ENCODE measurements at places on chromosomes 11 and 22. TPM values are rescaled to one million over a fixed set of nuclear protein-coding genes. Genes with fewer than 3 reads are reported as not detected.
A peak's percentile ranks its signal among the peaks of the same experiment; 100 is the strongest.

DNA sequence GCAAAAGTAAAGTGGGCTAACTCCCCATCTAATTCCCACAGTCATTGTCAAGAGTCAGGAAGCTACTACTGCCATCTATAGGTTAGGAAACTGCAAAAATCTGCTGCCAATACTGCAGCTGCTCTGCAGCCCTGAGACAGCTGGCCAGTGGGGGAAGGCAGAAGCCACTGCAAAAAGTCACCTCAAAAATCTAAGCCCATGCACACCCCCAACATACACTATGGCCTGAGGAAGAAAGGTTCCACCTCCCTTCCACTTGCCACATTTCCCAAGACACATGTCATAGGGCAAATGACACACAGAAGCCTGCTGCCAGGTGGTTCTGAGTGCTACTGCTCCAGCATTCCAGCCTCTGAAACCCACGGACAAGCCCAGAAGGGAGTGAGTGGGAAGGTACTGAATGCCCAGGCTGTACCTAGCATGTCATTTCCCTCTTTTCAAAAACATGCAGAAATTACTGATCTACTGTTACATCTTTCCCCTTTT is 36.9 kb downstream of the DGCR2 start:
- peak; percentile 41 for DNase-seq

GRCh38 chr11:33842236-33842915 is 49.5 kb downstream of the LMO2 start:
- no peak for DNase-seq

DNA sequence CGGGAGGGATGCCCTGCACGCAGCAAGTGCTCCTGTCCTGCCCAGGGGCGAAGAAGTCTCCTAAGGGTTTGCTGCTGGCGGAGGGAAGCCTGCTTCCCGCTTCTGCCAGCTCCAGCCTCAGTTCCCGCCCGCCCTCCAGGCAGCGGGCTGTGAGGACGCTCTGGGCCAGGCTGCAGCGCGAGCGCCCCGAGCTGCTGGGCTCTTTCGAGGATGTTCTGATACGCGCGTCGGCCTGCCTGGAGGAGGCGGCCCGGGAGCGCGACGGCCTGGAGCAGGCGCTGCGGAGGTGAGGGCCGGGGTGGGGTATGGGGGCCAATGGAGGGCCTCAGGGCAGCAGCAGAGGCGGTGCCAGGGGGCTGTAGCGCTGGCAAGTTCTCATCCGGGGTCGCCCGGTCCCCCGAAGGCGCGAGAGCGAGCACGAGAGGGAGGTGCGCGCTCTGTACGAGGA is 2.2 kb downstream of the CRACR2B start:
- no peak for DNase-seq

The TMPRSS5 gene
- total RNA-seq = not detected

GRCh38 chr22:17570851-17571631 is 7.7 kb downstream of the SLC25A18 start:
- peak; percentile 71 for DNase-seq

The NRXN2 gene
- total RNA-seq = 1.3 TPM

DNA sequence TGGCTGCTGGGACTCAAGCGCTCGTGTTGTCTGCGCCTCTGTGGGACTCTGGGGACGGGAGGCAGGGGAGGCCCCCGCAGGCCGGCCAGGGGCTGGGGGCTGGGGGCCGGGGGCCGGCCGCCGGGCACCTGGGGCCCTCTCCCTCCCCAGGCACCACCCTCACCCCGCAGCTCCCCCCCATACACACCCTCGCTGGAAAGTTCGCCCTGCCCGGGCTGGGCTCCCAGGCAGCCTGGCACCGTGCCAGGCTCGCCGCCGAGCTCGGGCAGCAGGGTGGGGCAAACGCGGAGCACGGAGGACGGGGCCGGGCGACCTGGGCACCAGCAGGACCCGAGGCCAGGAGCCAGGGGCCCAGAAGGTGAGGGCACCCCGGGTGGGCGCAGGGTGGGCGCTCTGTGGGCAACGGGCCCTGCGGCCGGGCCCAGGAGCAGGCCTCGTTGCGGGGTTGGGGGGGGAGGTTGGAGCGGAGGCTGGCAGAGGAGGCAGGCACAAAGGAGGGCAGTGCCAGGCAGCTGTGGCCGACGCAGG is 76.7 kb upstream of the WNT7B start:
- DNase-seq = peak; percentile 79

The P4HA3 gene
- total RNA-seq = not detected

- DNase-seq = peak; percentile 80
These were observed 21.7 kb downstream of the CAVIN3 start for GRCh38 chr11:6298605-6299004.

- DNase-seq = no peak
These were observed 5.3 kb downstream of the HARBI1 start for GRCh38 chr11:46611526-46612304.

- DNase-seq = no peak
These were observed 3.3 kb upstream of the SHISA8 start for GRCh38 chr22:41917903-41918791.

- DNase-seq = no peak
These were observed 308.0 kb upstream of the ZC3H12C start for GRCh38 chr11:109785198-109785597.

DNA sequence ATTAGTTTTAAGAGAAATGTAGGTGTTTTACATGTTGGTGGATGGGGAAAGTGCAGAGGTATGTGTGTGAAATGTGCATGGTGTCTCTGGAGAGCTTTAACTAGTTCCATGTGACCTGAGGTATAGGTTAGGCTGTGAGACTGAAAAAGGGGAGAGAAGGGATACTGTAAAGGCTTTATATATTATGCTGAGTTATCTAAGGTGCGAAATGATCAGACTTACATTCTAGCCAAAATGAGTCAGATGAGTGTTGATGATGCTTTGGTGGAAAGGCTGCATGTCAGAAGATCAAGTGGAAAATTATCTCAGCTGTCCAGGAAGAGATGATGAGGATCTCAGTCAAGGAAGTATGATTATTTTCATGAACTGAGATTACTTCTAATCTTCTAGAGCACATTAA is 15.8 kb downstream of the ACAT1 start:
- no peak for DNase-seq

- no peak for DNase-seq
These were observed 382.9 kb downstream of the BRD1 start for GRCh38 chr22:49444781-49445180.

The TMEM184B gene
- 31.4 TPM for total RNA-seq

DNA sequence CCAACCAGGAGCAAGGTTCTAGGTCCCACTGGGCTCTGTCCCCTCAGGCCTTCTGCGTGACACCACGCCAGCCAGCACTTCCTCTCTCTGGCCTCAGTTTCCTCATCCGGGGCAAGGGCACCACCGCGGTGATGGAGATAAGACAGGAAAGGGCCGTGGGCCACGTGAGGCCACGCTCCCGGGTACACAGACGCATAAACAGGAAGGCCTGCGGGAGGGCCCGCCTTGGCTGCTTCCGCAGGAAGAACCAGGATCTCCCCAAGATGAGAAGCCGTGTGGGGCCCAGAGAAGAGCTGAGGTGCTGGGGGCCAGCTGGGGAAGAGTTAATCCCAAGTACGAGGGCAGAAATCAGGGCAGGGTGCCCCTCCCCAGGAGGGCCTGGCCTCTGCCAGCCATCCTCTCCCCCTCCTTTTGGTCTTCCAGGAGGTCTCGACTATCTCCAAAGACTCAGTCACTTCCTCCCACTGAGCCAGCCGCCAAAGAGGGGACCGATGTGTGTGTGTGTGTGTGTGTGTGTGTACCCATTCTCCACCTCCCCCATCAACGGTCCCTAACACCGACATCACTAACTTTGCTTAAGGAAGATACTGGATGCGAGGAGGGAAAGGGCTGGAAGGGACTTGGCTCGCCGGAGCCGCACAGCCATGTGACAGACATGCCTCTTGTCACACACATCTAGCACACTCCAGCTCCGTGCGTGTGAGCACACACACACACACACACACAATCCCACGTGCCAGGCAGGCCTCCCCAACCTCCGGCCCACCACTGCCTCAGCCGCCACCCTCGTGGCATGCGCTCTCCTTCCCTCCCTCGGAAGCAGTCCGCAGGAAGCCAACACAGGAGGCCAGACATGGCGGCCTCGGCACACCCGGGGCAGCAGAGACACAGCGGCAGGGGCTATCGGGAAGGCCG is 1.4 kb downstream of the MFNG start:
- DNase-seq = peak; percentile 75

The TIMP3 gene
- total RNA-seq = 149 TPM

DNA sequence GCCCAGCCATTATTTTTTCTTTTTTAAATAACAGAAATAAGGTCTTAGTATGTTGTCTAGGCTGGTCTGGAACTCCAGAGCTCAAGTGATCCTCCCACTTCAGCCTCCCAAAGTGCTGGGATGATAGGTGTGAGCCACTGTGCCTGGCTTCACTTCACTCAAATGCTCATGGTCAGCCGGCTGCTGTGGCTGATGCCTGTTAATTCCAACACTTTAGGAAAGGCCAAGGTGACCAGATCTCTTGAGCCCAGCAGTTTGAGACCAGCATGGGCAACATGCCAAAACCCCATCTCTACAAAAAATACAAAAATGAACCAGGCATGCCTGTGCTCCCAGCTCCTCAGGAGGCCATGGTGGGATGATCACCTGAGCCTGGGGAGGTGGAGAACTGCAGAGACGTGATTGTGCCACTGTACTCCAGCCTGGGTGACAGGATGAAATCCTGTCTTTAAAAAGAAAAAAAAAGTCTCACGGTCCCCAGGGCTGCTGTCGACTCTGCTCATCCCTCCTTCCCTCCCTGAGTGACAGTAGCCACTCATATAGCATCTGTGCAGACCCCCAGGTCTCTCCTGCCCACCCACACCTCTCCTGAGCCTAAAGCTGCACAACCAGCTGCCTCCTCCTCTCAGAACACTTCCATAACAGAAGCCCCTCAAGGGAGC is 3.6 kb downstream of the YDJC start:
- DNase-seq = no peak

- peak; percentile 52 for DNase-seq
These were observed 2.0 kb upstream of the UBXN1 start for GRCh38 chr11:62680825-62681240.

DNA sequence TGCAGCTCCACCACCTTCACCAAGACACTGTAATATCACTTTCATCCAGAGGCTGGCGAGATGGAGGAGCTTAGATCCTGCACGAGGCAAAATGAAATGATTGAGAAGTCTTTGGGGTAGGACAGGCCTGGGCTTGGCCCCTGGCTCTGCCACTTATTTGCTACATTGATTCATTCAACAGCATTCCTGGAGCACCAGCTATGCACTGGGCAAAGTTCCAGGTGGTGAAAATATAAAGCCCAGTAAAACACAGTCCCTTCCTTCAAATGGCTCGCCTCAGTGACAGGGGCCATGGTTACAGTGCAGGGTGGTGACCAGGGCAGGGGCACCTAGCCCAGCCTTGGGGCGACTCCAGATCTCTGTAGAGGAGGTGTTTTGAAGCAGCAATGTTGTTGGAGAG is 19.7 kb downstream of the ALX4 start:
- no peak for DNase-seq

DNA sequence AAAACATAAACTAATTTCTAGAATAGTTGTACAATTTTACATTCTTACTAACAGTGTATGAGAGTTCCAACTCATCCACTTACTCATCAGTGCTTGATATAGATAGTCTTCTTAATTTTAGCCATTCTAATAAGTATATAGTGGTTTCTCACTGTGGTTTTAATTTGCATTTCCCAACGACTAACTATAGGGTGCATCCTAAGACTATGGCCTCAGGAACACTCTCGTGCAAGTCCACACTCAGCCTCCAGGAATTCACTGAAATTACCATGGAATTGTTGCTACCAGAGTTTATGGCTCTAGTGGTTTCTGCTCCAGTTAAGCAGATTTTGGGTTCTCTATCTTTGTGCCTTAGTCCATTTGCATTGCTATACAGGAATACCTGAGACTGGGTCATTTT is 60.1 kb upstream of the GUCY1A2 start:
- no peak for DNase-seq

- DNase-seq = no peak
These were observed 38.5 kb downstream of the CDON start for GRCh38 chr11:126024123-126024522.

- DNase-seq = no peak
These were observed 376.8 kb downstream of the TBC1D22A start for GRCh38 chr22:47139013-47139789.

- DNase-seq = peak; percentile 57
These were observed 175.5 kb downstream of the TBC1D22A start for GRCh38 chr22:46937939-46938338.

DNA sequence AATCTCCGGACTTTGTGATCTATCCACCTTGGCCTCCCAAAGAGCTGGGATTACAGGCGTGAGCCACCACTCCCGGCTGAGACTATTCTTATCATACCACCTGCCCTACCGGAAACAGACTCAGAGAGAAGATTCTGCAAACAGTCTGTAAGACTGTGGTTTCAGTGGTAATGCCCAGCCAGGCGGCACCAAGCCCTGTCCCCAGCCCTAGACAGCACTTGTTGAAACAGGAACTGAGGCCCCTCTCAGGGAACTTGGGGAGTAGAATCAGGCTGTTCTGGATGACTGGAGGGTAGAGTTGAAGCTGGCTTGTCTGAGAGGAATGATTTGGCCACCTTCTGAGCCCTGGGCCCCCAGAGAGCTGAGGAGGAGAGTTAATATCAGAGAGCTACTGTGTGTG is 1.3 kb upstream of the INSC start:
- no peak for DNase-seq

DNA sequence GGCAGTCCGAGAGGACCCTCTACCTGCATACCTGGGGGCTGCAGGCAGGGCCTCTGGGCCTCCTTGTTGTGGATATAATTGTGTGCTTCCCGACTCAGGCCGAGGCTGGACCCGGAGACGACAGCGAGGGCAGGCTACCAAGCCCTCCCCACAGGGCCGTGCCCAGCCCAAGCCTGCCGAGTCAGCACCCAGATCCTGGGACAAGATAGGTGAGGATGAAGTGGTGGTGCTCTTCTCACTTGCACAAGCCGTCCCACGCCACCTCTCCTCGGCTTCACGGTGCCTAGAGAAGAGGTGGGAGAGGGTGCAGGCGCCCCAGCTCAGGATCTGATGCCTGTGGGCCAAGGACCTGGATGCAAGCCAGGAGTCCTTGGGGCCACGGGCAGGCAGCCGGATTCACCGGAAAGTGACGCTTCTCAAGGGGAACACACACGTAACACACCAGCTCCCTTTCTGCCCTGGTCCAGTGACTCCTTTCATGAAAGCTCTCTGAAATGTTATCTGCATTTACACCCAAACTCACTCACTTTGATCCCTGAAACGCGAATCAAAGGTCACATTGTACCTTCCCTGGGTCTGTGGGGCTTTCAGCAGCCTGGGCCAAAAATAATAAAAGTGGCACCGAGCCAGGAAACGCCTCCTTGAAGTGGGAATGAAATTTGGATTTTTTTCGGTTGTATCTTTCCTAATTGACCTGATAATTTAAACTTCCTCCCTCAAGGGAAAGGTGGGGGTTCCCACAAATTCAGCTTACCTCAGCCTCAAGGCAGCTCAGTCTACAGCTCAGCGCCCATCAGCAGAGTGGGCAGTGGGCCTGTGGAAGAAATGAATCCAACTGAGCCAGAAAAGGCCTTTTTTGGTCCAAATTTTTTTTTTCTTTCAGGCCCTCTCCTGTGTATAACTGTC is 1.1 kb upstream of the GNB1L start:
- DNase-seq = peak; percentile 75

- no peak for DNase-seq
These were observed 23.1 kb downstream of the CSF2RB start for GRCh38 chr22:36936362-36937116.

DNA sequence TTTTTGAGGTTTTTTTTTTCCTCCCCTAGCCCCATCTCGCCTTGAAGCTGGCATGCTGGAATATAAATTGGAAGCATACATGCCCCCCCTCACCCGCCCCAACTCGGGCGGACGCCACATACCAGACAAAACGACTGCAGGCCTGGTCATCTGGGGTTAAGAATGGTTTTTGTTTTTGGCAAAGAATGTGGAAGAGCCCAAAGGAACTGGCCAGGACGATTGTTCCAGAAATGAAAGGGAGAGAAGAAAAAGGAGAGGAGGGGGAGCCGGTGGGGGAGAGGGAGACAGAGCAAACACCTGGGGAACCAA is 25.0 kb downstream of the MN1 start:
- no peak for DNase-seq

All from body of pancreas (tissue), 4 donors.